ENCODE measurements at places on chromosomes 11 and 22.
A peak's percentile ranks its signal among the peaks of the same experiment; 100 is the strongest.

GRCh38 chr11:8828580-8829361 is 82.2 kb upstream of the AKIP1 start:
- no peak for DNase-seq

DNA sequence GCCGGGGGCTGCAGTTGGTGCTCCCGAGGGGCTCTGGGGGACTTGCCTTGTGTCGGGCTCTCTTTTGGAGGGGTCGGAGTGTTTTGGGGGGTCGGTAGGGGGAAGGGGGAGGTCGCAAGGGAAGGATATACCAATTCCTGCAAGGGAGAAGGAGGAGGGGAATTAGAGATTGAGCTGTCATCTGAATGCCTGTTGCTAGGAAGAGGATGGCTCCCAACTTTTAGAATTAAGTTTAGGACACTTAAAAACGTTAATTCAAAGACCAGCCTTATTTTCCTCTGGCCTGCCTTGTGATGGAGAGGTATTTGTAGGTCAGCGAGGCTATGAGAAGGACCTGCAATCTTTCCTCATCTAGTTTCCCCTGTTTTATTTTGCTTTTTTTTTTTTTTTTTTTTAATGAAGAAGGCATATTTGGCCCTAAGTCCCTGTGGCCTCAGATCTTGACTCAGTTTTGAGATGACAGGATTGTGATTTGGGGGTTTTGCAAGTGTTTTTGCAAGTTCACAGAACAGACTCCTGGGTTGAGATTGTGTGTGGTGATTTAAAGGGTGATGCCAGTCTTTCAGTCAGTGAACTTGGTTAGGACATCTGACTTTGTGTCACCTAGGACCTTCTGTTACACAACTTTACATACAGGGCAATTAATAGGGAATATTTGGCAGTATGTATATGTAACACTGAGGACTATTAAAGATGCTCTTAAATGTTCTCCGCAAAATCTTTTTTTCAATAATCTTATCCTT is 672 bp downstream of the TMEM135 start:
- peak; percentile 14 for DNase-seq

GRCh38 chr11:105399511-105399910 is 210.4 kb upstream of the GRIA4 start:
- no peak for DNase-seq

GRCh38 chr11:29022676-29023075 is 914.5 kb downstream of the METTL15 start:
- no peak for DNase-seq

GRCh38 chr22:21591695-21592094 is 24.2 kb downstream of the UBE2L3 start:
- DNase-seq = no peak

DNA sequence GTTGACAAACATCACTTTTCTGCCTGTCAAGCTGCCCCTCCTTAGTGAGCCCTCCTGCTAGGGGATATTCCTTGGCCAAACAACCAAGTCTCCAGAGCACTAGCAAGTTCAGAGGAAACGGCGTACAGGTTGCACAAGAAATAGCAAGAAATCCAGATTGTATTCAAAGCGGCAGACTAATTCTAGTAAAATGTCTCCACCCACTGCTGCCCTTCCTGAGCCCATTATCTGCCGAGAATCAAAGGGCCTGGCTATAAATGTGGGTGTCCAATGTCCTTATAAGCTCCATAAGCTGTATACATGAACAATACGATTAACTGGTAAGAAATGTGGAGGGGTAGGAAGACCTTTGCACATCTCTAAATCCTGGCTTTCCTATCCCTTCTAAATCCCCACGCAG is 44.0 kb upstream of the AKIP1 start:
- DNase-seq = no peak

DNA sequence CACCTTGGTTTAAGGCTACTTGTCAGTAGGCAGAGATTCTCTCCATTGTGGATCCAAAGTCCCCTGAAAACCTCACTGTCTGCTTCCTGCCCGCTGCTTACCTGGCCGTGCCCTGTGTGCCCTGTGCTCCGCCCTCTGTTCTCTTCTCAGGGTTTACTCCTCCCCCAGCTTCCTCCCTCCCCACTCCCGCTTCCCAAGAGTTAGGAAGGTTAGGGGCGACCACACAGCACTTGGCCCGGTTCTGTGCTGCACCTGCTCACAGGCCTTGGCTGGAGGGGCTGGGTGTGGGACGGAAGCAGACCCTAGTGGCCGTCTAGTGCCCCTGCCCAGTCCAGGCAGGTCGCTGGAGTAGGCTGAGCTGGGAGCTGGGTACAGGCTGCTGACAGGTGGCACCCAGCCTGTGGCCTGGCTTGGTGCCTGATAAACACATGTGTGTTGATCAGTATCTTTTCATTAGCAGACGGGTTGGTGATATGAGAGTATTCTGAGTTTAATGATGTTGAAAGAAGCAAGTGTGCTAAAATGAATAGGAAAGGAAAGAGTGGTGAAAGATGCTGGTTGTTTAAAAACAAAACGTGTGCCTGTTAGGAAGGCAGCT is 40.5 kb downstream of the GRAMD4 start:
- DNase-seq = peak; percentile 31

- DNase-seq = no peak
Observed at GRCh38 chr11:69195824-69196782, 40.4 kb downstream of the SMIM38 start.

DNA sequence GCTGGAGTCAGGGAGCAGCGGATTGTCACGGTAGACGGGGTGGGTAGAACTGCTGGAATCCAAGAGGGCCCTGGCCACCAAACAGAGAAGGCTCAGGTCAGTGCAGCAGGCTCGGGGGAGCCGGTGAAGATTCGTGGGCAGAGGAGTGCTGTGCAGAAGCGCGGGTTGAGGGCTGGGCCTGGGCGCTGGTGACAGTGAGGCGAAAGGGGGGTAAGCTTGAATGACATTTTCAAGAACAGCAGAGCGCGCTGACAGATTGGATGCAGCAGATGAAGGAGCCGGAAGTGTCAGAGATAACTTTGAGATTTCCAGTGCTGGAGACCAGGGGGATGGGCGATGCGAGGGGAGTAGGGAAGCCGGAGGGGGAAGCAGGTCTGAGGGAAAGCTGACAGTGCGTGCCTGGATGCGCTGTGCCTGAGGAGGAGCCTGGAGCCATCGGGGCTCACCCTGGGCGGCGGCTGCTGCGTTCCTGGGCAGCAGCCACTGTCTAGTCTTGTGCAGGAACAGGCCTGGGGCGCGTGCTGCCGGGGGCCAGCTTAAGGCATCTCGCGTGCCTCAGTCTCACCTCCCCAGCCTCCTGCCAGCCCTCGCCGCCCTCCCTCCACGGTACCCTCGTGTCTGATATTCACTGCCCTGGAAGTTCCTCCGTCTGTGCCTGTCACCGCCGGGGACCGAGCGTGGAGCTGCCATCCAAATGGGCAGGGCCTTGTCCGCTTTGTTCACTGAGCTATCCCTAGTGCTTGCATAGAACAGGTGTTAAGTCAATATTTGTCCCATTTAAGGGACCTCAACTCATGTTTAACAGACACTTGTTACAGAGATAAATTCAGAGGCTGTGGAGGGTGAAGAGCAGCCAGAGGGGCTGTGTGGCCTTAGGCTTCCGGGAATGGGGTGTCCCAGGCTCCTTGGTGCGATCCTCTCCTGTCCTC is 5.2 kb downstream of the GRIK4 start:
- no peak for DNase-seq

DNA sequence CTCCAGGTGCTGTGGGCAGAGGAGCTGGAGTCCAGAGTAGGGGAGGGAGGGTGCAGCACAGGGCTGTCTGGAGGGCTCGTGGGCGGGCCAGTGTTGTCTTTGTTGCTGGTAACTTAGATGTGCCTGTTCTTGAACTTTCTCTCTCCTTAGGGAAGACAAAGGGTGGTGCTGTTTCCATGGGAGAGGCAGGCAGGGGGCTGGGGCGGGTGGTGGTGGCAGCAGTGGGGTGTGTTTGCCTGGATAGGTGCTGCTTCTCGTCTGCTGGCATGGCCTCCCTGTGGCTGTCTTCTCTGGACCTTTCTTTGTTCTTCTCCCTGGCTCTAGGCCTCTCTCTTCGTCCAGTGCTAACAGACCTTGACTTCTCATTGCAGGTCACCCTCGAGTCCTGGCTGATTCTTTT is 8.5 kb downstream of the SIDT2 start:
- DNase-seq = no peak

DNA sequence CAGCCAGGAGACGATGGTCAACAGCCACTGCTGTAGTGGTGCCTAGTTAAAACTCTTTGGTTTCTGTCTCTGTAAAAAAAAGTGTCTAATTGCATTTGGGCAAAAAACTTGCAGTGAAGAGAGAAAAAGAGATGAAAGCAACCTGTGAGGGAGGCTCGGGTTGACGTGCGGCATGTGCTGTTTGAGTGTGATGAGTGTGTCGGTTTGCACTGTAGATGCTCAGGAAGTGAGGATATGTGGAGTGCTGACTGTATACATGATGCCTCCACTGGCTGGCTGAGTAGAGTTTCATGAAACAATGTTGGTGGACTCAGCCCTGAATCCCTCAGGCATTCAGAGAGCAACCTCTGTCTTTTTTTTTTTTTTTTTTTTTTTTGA is 4.3 kb upstream of the DGCR6L start:
- DNase-seq = no peak

DNA sequence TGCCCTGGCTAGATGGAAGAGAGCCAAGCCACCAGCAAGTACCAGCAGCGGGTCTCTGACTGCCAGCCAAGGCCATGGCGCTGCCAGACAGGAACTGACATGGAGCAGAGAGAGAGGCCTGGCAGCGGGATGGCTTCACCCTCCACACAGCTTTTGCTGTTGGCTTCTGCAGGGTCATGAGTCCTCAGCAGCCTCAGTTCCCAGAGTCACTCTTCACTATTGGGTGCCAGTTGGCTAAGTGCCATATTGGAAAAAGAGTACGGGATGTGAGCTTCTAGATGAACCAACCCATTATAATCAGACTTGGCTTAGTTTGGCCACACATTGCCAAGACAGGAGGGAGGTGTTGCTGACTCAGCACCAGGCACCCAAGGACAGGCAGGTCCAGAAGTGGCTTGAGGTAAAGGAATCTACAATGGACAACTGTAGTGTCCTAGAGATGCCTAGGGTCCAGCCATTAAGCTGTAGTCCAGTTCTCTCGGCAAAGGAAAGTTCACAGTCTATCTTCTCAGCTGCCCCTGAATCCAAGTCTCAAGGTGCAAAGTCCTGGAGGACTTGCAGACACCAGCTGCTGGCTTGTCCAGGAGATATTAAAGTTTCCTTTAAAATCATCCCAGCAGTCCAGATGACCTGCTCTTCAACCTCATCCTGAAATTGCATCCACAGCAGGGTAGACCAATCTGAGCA is 40.7 kb upstream of the POU2AF1 start:
- DNase-seq = no peak

- DNase-seq = no peak
Observed at GRCh38 chr22:43541022-43541421, 129.2 kb downstream of the MPPED1 start.

DNA sequence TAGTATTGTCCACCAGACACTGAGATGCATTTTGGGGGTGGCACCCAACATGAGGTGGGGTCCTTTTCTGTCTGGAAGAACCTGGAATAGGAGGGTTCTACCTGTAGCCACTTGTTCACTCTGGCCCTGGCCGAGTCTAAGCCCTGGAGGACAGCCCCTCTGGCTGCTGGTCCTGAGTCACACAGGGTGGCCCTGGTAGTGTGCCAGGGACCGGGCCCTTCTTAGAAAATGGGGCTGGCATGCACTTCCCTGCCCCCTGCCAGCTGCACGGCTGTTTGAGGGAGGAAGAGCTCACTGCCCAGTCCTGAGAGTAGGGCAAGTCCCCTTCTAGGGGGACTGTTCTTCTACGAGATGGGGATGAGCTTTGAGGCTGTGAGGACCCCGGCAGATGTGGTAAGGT is 2.2 kb downstream of the PLCB3 start:
- no peak for DNase-seq
